T47D (cell line): ENCODE measurements at places on chromosomes 7 and 10.

GRCh38 chr10:98248018-98248417, 20.0 kb downstream of the LOXL4 start:
- no peak for DNase-seq

DNA sequence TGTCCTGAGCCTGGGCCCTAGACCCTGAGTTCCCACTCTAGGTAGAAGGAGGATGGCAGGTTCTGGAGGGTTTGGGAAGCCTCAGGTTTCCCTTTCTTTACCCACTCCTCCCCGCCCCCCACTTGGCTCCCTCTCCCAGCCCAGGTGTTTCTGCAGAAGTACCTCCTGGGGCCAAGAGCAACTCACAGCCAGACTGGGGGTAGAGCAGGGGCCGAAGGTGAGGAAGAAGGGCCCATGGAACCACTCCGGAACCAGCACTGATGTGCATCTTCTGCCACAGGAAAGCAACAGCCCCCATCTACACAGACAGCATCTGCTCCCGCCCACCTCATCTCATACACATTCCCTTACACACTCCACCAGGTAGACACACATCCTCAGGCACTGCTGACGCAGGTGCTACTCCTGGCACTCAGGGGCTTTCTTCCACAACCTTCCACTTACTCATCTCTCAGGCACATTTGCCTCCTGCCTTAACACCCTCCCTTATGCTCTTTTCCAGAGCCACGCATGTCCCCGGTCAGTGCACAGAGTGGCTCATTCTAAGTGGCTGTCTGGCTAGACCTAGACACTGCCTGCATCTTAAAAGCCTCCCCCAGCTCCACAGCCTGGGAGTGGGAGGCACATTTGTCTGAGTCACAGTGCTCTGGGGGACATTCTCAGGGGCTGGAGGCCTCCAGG, 1.8 kb downstream of the EPHB6 start:
- DNase-seq: peak; percentile 25

DNA sequence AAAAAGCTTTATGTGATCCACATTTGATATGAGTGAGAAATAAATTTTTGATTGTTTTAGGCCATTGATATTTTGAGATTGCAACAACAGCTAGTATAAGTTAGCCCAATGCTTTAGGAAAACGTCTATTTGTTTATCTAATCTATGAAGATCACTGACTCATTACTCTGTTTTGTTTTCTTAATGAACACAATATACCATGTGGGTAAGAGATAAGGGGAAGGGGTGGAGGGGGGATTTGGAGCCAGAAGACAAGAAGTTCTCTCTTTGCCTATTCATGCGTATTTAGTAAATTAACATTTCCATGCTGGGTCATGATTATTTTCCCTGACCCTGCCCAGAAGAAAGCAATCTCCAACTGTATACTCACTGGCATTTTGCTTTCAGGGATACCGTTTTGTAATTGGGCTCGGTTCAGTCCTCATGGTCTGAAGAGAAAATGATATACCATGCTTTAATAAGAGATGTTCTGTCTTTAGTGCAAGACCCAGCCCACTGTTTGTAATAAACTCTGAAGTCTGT, 359.5 kb upstream of the NPSR1 start:
- no peak for DNase-seq

DNA sequence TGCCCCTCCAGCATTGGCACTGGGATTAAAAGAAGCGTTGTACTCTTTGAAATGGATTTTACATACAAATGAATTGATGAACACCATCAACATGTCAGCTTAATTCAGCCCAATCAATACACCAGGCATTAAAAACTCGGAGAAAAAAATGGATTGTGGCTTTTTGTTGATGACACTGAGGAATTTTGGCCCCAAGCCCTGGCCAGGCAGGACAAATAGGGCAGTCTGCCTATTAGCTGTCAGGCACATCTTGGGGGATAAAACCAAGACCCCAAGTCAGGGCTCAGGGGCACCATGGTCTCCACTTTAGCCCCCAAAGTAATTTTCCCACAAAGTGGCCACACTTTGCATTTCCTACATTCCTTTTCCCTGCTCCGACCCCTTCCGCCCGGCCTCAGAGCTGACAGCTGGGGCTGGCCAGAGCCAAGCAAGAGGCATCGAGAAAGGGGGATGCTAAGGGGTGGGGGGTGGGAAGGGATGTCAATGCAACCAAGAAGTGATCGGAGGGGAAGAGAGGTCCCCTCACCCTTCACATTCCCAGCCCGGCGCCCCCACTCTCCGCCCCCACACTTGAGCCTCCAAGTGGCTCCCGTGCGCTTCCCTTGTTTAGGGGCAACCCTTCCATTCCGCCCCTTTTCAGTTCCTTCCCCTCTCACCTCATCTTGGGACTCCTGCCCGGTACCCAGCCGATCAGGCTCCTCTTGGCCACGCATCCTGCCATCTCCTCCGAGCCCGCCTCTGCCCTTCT, 711 bp downstream of the HIP1 start:
- DNase-seq: no peak

DNA sequence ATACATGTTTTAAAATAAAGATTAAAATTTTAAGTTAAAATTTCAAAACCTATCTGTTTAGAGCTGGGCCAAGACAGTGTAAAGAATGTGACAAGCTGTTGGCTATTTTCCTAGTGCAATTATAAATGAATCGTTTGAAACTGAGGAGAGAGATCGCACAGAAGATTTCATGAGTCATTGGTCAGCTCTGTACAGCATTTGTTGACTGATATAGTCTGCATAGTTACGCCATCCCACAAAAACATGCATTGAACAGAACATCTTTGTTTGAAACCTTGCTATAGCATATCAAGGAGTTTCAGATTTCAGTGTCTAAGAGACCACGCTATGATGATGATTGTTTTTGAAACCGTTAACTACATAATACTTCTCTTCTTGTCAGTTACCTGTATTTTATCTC, 1.3 kb upstream of the C10orf67 start:
- no peak for DNase-seq

DNA sequence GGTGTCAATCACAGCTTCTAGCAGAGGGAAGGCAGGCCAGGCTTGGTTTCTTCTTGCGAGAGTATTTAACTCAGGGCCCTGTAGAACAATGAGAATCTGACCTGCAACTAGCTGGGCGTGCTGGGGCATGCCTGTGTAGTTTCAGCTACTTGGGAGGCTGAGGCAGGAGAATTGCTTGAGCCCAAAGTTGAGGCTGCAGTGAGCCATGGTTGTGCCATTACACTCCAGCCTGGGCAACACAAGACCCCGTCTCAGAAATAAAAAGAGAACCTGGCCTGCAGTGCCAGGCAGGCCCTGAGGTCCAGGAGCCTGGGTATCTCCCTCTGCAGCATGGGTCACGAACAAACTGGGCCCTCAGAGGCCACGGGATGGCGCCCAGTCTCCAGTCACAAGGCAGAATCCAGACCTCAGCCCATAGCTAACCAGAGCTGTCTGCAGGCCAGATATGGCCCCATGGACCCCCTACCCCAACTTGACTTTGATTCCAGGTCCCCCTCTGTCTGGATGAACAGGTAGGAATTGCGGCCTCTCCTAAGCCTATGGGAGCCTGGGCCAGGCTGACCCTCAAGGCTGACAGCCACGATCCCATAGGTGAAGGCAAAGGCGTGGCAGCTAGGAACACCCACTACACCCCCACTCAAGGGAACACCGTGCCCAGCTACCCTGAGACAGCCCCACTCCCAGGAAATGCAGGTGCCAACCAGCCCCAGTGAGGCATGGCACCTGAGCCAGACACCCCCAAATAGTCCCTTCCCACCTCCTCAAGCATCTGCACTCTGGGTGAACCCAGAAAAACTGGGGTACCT, 102.7 kb upstream of the TNRC18 start:
- no peak for DNase-seq

GRCh38 chr7:74181821-74182220, 7.7 kb downstream of the EIF4H start:
- no peak for DNase-seq

DNA sequence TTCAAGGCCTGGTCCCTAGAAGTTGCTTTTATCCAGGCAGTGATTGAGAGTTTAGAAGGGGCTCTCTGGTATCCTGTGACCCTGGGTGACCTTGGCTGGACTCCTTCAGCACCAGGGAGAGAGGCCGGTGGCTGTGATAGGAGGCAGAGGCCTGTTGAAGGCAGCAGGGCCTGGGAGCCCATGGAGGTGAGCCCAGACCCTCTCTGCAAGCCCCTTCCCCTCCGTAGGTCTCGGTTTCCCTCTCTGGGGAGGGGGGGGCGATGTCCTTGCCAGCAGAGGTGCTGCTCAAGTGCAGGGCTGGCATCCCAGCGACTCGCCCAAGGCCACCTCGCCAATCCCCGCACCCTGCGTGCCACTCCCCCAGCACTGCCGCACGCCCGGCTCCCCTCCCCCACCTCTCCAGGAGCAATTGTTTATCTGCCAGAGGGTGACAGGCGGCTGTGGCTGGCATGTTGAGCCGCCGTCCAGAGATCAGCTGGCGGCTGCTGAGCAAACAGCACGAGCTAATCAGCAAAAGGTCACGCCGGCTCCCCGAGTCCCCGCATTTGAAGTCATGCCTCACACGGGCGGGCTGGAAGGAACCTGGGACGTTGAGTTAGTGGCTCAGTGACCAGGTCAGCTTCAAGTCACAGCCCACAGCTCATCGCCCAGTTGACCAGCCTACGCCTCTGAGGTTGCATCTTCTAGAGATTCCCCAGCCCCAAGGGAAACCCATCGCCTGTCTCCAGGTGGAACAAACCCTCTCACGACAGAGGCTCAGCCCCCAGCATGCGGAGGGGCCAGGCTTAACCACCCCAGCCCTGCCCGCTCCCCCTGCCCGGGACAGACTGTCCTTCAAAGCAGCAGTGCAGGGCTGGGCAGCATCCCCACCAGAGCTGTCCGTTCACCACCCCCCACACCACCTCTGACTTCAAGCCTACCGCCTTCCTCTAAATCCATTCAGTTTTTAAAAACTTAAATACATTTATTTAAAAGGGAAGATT, 43.7 kb downstream of the ELFN1 start:
- DNase-seq: no peak

- DNase-seq: peak; percentile 36
Observed at GRCh38 chr10:109956454-109957091, 33.3 kb upstream of the XPNPEP1 start.

DNA sequence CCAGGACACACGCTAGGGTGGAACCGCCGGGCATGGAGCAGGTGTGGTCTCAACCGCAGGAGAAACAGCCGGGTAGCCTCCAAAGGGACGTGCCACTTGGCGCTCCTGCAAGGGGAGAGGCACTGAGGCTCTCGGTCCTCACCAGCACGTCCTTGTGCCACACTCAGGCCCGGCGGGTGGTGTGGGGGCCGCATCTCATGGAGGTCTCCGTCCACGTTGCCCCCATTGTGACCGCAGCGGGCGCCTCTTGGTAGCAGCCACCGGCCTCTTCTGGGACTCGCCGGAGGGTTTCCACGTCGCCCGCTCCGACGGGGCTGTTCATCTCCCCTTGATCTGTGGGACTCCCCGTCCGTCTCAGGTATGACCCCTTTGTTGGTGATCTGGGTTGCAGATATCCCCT, 49.2 kb upstream of the ELFN1 start:
- DNase-seq: no peak

- DNase-seq: no peak
Observed at GRCh38 chr10:93030409-93030808, 30.2 kb upstream of the CYP26C1 start.

- no peak for DNase-seq
Observed at GRCh38 chr10:86511027-86511865, 10.3 kb downstream of the WAPL start.

DNA sequence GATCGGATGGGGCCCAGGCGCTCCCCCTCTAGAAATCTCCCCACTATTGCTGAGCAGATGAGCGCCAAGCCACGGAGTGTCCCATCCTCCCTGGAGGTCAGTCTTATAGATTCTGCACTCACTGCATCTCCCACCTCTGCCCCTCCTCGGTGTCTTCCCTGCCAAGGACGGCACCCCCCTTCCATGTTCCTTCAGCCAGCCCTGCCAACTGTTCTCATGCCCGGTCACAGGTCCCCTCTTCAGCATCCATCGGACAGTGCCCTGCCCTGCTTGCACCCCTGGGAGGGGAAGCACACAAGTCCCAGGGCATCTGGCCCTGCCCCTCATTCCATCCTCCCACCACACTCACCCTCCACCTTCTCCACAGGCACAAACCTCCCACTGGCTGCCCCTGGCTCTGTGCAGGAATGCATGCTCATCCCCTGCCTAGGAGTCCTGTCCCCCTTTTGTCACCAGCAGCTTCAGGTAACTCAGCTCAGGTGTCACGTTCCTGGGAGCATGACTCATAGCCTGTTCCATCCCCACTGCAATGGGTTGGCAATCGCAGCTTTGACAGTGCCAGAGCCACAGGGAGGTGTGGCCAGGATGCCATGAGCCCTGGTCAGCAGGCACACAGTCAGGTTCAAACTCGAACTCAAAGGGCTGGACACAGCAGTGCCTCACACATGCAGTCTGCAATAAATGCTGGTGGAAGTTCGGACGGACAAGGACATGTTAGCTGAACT, 234.7 kb upstream of the TCERG1L start:
- DNase-seq: peak; percentile 53

- no peak for DNase-seq
Observed at GRCh38 chr7:135939261-135939812, 37.8 kb downstream of the MTPN start.

DNA sequence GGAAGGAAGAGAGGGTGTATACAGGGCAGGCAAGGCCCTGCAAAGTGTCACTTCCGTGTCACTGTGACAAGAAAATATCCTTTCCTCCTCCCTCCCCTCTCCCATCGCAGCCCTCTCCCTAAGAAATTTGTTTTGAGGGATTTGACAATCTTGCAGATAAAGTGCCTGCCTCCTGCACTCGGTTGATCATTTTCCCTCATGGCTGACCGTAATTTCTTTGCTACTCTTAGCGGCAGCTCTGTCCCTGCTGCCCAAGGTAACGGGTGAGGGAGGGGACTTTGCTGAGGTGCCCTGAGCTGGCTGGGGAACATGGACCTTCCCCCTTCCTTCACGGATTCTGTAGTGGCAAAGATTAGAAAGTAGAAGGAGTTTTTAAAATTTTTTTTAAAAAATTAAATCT, 179.1 kb downstream of the TCF7L2 start:
- DNase-seq: no peak

DNA sequence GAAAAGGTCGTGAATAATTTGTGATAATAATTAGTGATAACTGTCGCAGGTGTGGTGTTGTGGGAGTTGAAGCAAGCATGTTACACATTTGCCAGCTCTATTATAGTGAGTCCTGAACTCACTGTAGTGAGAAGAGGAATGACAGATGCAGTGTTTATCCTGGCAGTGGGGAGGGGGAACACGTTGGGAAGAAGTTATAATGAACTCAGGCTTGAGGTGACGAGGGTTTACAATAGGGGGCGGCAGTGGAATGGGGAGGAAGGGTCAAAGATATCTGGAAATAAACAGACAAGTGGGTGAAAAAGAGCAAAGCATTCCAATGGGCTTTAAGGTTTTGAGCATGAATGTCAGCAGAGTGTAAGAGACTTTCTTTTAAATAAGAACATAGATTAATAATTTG, 49.6 kb downstream of the ITPRID1 start:
- no peak for DNase-seq

DNA sequence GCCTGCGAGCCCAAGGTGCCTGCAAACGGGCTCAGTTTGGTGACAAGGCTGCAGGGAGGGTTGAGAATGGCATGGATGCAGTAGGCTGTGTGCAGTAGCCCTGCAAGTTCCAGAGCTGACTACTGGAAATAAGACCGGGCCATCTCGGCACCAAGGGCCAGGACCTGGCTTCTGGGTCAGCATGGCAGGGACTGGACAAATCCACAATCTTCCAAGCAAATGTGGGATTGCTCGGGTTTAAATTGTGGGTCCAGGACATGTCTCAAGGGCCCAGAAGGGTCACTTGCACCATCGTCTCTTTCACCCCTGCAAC, 78.0 kb downstream of the GPR26 start:
- no peak for DNase-seq

- no peak for DNase-seq
Observed at GRCh38 chr10:100148353-100149211, 37.2 kb downstream of the ERLIN1 start.
